Prostate gland (tissue), 2 donors: ENCODE measurements at places on chromosomes 1 and 21. TPM values are rescaled to one million over a fixed set of nuclear protein-coding genes. Genes with fewer than 3 reads are reported as not detected.
A peak's percentile ranks its signal among the peaks of the same experiment; 100 is the strongest.

GRCh38 chr1:82646336-82646735, 845.6 kb downstream of the ADGRL2 start:
- no peaks in the 10 kb centered on the region for H3K36me3 ChIP-seq
- no peak for DNase-seq
- no peak overlapping the region for H3K27ac ChIP-seq
- H3K4me3 ChIP-seq: no peak overlapping the region
- H3K4me1 ChIP-seq: no peaks in the 10 kb centered on the region

DNA sequence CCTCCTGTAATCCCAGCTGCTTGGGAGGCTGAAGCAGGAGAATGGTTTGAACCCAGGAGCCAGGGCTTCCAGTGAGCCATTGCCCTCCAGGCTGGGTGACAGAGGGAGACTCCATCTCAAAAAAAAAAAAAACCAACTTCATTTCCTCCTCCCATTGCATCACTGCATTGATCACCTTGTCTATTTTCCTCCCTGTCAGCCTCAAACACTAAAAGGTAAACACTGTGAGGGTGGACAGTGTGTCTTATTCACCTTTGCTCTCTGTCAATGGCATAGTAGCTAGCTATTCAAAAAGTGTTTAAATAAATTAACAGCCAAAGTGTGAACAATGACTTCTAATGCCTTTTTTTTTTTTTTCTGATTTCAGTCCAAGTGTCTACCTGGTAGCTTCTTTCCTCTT, 13.4 kb upstream of the DESI2 start:
- no peak overlapping the region for H3K27ac ChIP-seq
- H3K4me1 ChIP-seq: no peaks in the 10 kb centered on the region
- H3K4me3 ChIP-seq: no peak overlapping the region

GRCh38 chr1:225654277-225654597, 1.3 kb upstream of the ENAH start:
- no peak for DNase-seq
- no peaks in the 10 kb centered on the region for H3K36me3 ChIP-seq
- no peaks in the 10 kb centered on the region for H3K4me1 ChIP-seq
- peak overlapping the region; percentile 97 for H3K27ac ChIP-seq

GRCh38 chr1:174209347-174210187, 50.2 kb downstream of the RABGAP1L start:
- H3K4me1 ChIP-seq: no peaks in the 10 kb centered on the region
- H3K4me3 ChIP-seq: no peak overlapping the region
- no peaks in the 10 kb centered on the region for H3K36me3 ChIP-seq
- no peaks in the 10 kb centered on the region for H3K27me3 ChIP-seq

DNA sequence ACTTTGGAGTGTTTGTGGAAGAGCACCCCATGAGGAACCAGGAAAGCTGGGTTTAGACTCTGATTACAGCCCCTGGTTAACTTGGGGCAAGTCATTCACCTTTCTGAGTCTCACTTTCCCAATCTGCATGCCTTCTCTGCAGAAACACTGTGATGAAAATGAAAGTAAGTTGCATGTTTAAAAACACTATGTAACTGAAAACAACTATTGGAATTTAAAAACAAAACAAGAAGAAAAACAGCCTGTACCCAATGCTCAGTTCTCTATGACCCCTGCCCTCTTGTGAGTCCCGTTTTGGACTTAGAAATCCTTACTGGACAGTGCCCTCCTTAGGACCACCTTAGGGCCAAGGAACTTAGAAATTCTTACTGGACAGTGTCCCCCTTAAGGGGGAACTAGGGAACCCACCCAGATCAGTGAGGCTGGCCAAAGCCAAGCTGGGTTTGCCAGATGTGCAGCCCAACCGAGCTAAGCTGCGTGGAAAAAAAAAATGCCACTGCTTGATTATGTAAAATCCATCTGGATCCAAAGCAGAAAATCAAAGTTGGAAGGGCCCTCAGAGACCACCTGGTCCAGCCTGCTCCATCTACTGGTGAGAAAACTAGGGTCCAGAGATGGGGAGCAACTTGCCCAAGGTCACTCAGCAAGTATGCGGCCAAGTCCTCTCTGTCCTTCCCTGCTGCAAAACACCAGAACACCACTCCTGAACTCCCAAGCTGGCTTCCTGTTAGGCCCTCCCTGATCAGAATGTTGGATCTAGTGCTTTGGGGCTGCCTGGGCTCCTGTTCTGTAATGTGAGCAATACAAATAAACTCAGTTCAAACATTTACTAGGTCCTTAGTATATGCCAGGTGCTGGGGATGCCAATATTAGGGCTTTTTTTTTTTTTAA, 77.7 kb downstream of the MRPL37 start:
- H3K4me3 ChIP-seq: no peak overlapping the region
- H3K27ac ChIP-seq: peak overlapping the region; percentile 86
- no peaks in the 10 kb centered on the region for H3K36me3 ChIP-seq
- peaks cover 43% of the 10 kb centered on the region for H3K4me1 ChIP-seq
- no peaks in the 10 kb centered on the region for H3K27me3 ChIP-seq

Gene BCAS2
- total RNA-seq: 35.9 TPM

DNA sequence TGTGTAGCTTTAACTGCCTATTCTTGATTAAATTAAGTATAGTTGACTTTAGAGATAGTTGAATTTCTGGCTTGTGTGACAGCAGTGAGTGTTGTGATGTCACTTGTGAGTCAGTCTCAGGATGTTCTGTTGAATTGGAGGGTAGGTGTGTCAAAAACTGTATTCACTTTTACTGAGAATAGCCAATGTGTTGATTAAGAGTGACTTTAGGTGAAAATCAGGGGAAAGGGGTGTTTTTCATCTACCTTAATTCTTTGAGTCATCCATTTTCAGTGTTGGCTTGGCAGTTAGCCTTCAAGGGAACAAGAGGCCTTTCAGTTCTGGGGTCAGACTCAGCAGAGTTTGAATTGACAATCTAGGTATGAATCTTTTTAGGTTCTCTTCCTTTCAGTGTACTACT, 75.9 kb downstream of the CDC14A start:
- no peak for DNase-seq
- no peaks in the 10 kb centered on the region for H3K27me3 ChIP-seq
- H3K4me1 ChIP-seq: no peaks in the 10 kb centered on the region
- no peaks in the 10 kb centered on the region for H3K36me3 ChIP-seq
- H3K4me3 ChIP-seq: no peak overlapping the region
- no peak overlapping the region for H3K27ac ChIP-seq

Gene LEMD1
- 22.0 TPM for total RNA-seq

Gene TIPRL
- total RNA-seq: 14.2 TPM

DNA sequence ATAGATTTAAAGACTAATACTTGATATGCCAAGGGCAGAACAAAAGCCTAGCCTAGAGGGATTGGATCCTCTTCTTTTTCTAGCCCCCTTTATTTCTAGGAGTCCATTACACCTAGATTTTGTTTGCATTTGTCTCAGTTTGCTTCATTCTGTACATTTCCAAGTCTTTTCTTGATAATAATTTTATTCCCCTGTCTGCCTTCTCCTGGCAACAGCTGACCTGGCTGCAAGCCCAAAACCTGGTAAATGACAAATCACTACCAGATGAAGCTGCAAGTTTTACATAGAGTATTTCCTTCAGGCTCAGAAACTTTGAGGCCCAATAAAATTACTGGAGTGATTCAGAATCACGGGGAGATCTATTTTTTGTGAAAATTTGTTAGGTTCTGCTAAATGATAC, 36.5 kb upstream of the LHX8 start:
- H3K27ac ChIP-seq: no peak overlapping the region
- no peak overlapping the region for H3K4me3 ChIP-seq
- H3K4me1 ChIP-seq: no peaks in the 10 kb centered on the region

Gene ETV3L
- total RNA-seq: not detected

Gene LRRC3
- total RNA-seq: 1.6 TPM

GRCh38 chr21:39060485-39061083, 122.7 kb downstream of the PSMG1 start:
- DNase-seq: no peak
- H3K4me3 ChIP-seq: no peak overlapping the region
- no peaks in the 10 kb centered on the region for H3K36me3 ChIP-seq
- H3K27ac ChIP-seq: no peak overlapping the region

Gene LEFTY2
- total RNA-seq: not detected

Gene GPR52
- 0.18 TPM for total RNA-seq

DNA sequence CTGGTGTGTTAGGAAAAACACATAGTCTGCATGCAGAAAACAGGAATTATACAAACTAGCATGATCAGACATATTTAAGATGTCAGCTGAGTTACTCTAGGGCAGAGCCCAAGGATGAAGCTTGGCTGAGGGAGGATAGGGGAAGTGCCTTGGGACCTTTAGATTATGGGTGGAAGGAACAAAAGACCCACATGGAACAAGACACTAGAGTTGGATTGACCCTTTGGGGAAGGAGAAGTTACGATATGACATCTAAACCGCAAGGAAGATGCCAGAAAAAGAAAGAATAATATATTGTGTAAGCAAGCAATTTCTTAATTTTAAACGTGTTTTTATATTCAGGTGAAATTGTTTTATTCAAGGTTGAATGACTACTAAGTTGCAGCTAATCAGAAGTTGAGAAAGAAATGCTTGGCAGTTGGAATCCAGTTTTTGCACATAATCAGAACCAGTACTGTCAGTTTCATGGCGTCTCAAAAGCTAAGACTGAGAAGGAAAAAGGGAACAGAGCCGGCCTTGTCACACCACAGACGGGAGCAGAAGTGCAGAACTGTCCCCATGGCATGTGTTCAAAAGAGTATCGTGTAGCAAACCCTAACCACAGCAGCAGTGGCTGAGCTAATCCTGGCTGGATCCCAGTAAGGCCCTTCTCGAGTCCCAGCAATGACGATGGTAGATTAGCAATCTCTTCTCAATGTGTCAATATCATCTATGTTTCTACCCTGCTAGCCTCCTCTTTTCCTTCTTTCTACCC, 31.2 kb upstream of the IFNAR2 start:
- H3K4me1 ChIP-seq: no peaks in the 10 kb centered on the region
- peak; percentile 14 for DNase-seq
- no peaks in the 10 kb centered on the region for H3K36me3 ChIP-seq
- no peak overlapping the region for H3K4me3 ChIP-seq

GRCh38 chr1:45306319-45306718, 20.4 kb upstream of the HPDL start:
- no peak overlapping the region for H3K4me3 ChIP-seq
- no peak for DNase-seq
- no peak overlapping the region for H3K27ac ChIP-seq
- no peaks in the 10 kb centered on the region for H3K4me1 ChIP-seq
- H3K36me3 ChIP-seq: no peaks in the 10 kb centered on the region
- H3K27me3 ChIP-seq: no peaks in the 10 kb centered on the region

DNA sequence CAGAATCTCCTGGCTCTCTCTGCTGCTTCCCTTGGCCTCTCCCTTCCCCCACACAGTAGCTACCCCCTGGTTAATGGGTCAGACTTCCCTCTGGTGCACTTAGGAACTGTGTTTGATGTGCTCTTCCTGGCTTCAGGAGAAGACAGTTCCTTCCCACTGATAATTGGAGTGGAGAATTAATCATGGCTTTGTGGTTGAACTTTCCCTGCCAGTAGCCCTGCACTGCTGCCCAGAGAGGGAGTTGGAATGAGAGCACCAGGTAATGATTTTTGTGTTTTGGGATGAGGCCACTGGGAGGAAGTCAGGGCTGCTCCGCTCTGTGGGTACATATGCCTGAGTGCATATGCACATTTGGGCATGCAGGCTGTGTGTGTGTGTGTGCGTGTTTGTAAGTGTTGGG, 39.7 kb upstream of the PADI2 start:
- H3K4me1 ChIP-seq: no peaks in the 10 kb centered on the region
- H3K36me3 ChIP-seq: no peaks in the 10 kb centered on the region
- no peaks in the 10 kb centered on the region for H3K27me3 ChIP-seq
- H3K4me3 ChIP-seq: no peak overlapping the region
- no peak for DNase-seq

GRCh38 chr1:100347009-100347966, 5.0 kb upstream of the CDC14A start:
- H3K4me1 ChIP-seq: no peaks in the 10 kb centered on the region
- no peak for DNase-seq
- H3K27me3 ChIP-seq: no peaks in the 10 kb centered on the region
- H3K36me3 ChIP-seq: no peaks in the 10 kb centered on the region

DNA sequence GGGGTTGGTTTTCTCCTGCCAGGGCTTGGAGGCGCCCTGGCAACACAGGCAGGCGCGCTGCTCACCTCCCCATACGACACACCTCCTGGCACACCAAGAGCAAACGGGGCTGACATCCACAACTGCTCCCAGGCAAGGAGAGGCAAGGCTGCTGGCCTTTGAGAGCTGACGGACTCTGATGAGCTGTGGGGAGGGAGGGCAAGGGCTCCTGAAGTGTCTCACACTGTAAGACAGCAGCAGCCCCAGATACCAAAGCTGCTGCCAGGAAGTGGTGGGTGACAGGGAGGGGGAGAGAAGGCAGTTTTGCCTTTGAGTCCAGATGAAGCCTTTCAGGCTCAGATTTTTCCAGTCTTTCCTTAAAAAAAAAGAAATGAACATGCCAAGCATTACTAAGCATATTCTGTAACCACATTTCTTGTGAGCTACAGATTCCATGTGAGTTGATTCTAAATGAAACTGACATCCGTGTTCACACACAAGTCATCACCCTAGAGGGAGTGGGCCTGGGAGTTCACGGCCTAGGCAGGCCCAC, 24.3 kb downstream of the PGBD5 start:
- no peaks in the 10 kb centered on the region for H3K27me3 ChIP-seq
- no peak overlapping the region for H3K27ac ChIP-seq
- H3K4me3 ChIP-seq: no peak overlapping the region
- DNase-seq: no peak
- no peaks in the 10 kb centered on the region for H3K4me1 ChIP-seq

Gene FCRL5
- 1.3 TPM for total RNA-seq

DNA sequence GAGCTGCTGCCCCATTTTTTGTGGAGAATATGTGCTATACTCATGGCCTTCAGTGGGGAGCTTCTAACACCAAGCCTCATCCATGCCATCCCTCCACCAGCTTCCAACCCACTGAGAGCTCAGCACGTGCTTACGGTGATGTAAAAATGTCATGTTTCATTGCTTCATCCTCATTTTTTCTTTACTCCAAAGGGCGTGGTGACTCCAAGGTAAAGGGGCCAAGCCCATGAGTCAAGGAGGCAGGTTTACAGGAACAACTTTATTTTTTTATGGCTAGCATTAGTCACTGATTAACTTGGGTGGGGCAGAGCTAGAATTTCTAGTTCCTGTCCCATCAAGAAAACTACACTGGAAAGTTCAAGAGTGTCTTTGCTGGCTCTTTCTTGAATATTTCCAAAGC, at the start of gene C1orf226:
C1orf226 (plus strand) TSS at position 346 of the 400 bp plus-strand sequence. CDS start 174 bp downstream, outside the sequence.
- H3K4me1 ChIP-seq: no peaks in the 10 kb centered on the region
- no peak within 1 kb of the TSS for H3K27ac ChIP-seq
- no peak within 1 kb of the TSS for H3K4me3 ChIP-seq
- peak; percentile 49 for DNase-seq
- no peaks in the 10 kb centered on the region for H3K36me3 ChIP-seq

Gene CYP4A22
- total RNA-seq: not detected
